ENCODE measurements at places on chromosomes 6 and 20. TPM values are rescaled to one million over a fixed set of nuclear protein-coding genes. Genes with fewer than 3 reads are reported as not detected.

GRCh38 chr20:53157443-53158408 lies 185.6 kb downstream of the TSHZ2 start:
- H3K27me3 ChIP-seq: no peaks in the 10 kb centered on the region
- H3K4me1 ChIP-seq: no peaks in the 10 kb centered on the region
- no peak overlapping the region for H3K4me3 ChIP-seq
- no peaks in the 10 kb centered on the region for H3K36me3 ChIP-seq
- no peak overlapping the region for H3K27ac ChIP-seq

GRCh38 chr6:27902335-27903314 lies 9.6 kb downstream of the OR2B2 start:
- no peaks in the 10 kb centered on the region for H3K27me3 ChIP-seq
- peak overlapping the region; percentile 79 for H3K27ac ChIP-seq
- H3K4me3 ChIP-seq: peak overlapping the region; percentile 40
- no peaks in the 10 kb centered on the region for H3K4me1 ChIP-seq
- H3K36me3 ChIP-seq: no peaks in the 10 kb centered on the region

DNA sequence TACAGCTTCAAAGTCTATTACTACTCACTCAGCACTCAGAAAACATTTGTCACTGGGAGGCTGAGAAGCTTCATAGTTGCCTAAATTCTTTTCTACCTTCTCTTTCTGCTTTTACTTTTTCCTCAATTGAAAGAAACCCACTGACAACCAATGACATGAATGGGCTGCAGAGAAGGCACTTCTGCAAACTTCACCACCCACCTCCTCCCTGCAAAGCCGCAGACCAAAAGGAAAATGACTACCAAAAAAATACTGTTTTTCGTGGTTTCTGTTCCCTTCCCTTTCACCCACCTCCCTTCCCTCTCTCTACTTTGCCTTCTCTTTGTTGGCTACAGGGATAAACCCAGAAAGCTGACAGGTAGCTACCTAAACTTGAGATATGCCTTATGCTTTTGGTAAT lies 3.2 kb downstream of the GNAS-AS1 start:
- H3K4me3 ChIP-seq: no peak overlapping the region
- H3K36me3 ChIP-seq: no peaks in the 10 kb centered on the region
- peaks cover 5% of the 10 kb centered on the region for H3K27me3 ChIP-seq
- H3K27ac ChIP-seq: no peak overlapping the region
- H3K4me1 ChIP-seq: no peaks in the 10 kb centered on the region

DNA sequence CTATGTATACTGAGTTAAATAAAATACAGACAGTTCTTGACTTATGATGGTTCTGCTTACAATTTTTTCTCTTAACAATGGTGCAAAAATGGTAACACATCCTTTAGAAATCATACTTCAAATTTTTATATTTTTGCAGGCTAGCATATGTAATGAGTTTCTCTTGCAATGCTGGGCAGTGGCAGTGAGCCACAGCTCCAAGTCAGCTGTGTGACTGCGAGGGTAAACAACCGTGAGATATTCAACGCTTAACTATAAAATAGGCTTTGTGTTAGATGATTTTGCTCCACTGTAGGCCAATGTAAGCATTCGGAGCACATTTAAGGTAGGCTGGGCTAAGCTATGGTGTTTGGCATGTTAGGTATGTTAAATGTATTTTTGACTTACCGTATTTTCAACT lies 136.1 kb downstream of the PLCB4 start:
- H3K4me1 ChIP-seq: no peaks in the 10 kb centered on the region
- H3K27me3 ChIP-seq: no peaks in the 10 kb centered on the region
- DNase-seq: no peak
- no peak overlapping the region for H3K27ac ChIP-seq
- no peaks in the 10 kb centered on the region for H3K36me3 ChIP-seq

DNA sequence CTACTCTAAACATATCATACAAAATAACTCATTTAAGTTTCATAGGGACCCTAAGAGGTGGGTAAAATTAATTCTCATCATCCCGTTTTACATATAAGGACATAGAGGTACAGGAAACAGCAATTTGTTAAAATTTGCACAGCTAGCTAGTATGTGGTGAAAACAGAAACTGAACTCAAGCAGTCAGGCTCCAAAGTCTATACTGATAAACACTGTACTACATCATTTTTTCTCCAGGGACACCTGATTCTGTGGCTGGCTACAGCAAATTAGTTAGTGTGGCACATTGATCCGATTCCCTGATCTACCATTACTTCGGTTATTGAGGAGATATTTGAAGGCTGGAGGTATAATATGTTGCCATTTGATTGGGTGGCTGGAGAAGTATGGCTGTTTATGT lies 36.2 kb upstream of the E2F3 start:
- DNase-seq: no peak
- H3K4me1 ChIP-seq: no peaks in the 10 kb centered on the region
- no peak overlapping the region for H3K27ac ChIP-seq
- H3K27me3 ChIP-seq: no peaks in the 10 kb centered on the region

- H3K4me1 ChIP-seq: peaks cover 9% of the 10 kb centered on the region
- no peak for DNase-seq
- no peaks in the 10 kb centered on the region for H3K27me3 ChIP-seq
- no peaks in the 10 kb centered on the region for H3K36me3 ChIP-seq
- H3K27ac ChIP-seq: peak overlapping the region; percentile 38
These were observed 103.3 kb downstream of the FIG4 start for GRCh38 chr6:109794201-109794923.

- DNase-seq: no peak
- H3K36me3 ChIP-seq: no peaks in the 10 kb centered on the region
- H3K27ac ChIP-seq: no peak overlapping the region
- H3K4me1 ChIP-seq: no peaks in the 10 kb centered on the region
These were observed 150.2 kb downstream of the TBC1D7 start for GRCh38 chr6:13178107-13178506.

GRCh38 chr6:48567016-48567415 lies 456.0 kb upstream of the PTCHD4 start:
- no peak overlapping the region for H3K4me3 ChIP-seq
- H3K36me3 ChIP-seq: no peaks in the 10 kb centered on the region
- no peak for DNase-seq
- no peaks in the 10 kb centered on the region for H3K27me3 ChIP-seq

- no peak overlapping the region for H3K4me3 ChIP-seq
- no peaks in the 10 kb centered on the region for H3K36me3 ChIP-seq
- H3K4me1 ChIP-seq: no peaks in the 10 kb centered on the region
- DNase-seq: no peak
These were observed 82.2 kb downstream of the PRDM1 start for GRCh38 chr6:106168097-106168888.

DNA sequence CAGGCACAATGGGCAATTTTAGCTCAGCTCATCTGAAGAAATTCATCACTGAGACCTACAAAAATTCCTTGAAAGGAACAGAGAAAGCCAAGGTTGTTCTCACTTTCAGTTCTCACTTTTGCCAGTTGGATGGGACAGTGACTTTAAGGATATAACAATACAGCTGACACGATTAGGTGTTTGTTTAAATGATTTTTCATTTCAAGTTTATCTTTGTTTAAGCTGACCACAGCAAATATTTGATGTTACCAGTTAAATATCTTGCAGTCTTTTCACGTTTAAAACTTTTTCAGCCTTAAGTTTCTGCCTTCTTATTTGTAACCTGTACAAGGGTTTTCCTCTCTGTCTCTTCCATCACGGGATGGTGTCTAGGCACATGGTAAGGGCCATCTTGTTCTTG lies 93.6 kb downstream of the PLCB1 start:
- no peaks in the 10 kb centered on the region for H3K36me3 ChIP-seq
- no peak for DNase-seq

GRCh38 chr20:40813029-40813431 lies 124.0 kb upstream of the MAFB start:
- no peak overlapping the region for H3K4me3 ChIP-seq
- no peaks in the 10 kb centered on the region for H3K4me1 ChIP-seq
- H3K36me3 ChIP-seq: no peaks in the 10 kb centered on the region
- H3K27ac ChIP-seq: no peak overlapping the region
- H3K27me3 ChIP-seq: no peaks in the 10 kb centered on the region
- no peak for DNase-seq

DNA sequence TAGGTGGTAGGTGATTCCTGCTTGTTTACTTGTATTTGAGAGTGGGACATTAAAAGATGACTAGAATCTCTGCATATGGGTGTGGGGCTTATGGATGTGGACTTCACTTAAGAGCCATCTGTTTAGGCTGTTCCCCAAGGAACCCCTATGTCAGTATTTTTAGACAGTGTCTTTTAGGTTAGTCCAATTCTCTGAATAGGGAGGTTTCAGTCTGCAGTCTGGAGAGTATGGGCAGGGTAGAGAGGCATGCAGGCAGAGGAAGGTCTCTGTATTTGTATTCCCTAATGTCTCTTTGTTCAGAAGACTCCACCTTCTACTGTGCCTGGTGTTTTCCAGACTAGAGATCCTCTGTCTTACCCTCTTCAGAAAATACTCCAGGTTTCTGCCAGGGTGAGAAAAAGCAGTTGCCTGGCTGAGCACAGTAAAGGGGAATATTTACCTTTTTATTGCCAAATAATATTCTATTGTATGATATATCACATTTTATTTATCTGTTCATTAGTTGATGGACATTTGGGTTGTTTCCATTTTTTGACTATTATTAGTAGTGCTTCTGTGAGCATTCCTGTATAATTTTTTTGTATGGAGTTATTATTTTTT lies 19.1 kb downstream of the SLX4IP start:
- H3K36me3 ChIP-seq: no peaks in the 10 kb centered on the region
- H3K4me1 ChIP-seq: no peaks in the 10 kb centered on the region
- no peak overlapping the region for H3K4me3 ChIP-seq
- H3K27ac ChIP-seq: no peak overlapping the region

DNA sequence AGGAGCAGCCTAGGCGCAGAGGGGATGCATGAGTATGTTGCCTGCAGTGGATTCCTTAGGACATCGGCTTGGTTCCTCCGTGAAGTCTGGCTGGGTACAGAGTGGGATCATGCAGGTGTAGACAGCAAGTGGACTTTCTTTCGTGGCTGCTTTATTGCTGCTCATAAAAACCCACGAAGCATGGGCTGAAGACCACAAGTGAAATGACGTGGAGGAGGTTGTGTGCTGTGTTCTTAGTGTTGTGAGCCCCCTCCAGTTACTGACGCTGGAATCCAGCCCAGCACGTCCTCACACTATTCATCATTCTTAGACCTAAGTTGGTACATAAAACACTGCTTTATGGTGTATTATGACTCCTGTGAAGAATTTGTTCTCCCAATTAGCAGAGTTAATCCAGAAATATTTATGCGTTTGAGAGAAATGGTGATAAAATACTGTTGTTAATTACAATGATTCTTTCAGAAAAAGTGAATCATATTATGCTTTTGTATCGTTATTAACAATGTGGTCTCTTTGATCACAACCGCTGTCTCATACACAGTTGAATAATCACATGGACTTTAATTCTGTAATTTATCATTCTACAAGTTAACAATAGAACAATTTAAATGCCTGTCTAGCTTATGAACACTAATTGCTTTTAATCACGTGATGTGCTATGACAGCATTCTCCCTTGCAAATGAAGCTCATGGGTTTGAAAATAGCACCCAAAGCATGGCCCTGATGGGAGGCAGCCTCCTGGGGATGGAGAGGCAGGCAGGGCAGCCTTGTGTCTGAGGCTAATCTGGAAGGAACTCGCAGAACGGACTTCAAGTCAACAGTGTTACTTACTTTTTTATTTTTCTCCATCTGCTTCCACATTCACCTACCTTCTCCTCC lies 233.9 kb upstream of the SYNDIG1 start:
- H3K4me1 ChIP-seq: no peaks in the 10 kb centered on the region
- H3K4me3 ChIP-seq: no peak overlapping the region
- H3K36me3 ChIP-seq: no peaks in the 10 kb centered on the region
- no peak for DNase-seq
- H3K27ac ChIP-seq: no peak overlapping the region
- no peaks in the 10 kb centered on the region for H3K27me3 ChIP-seq

DNA sequence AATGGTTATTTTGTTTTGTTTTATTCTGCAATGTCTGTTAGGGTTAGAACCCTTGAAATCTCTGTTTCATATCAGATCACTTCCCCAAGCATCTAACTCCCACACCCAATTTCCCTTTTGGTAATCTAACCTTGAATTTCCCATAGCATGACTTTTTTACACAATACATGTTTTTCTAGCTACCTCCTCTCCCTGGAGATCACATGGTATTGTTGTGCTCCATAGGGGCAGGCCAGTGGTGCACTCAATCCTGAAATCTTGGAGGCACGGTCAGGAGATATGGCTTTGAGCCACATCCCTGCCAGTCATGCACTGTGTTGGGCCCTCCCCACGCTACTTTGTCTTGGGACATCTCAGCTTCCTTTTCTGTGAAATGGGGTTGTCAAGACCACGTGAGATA lies 36.7 kb upstream of the NNAT start:
- H3K27ac ChIP-seq: no peak overlapping the region
- no peaks in the 10 kb centered on the region for H3K27me3 ChIP-seq
- DNase-seq: no peak
- no peaks in the 10 kb centered on the region for H3K4me1 ChIP-seq

GRCh38 chr20:23224806-23225205 lies 125.8 kb upstream of the NXT1 start:
- no peaks in the 10 kb centered on the region for H3K4me1 ChIP-seq
- no peaks in the 10 kb centered on the region for H3K27me3 ChIP-seq
- DNase-seq: no peak
- no peaks in the 10 kb centered on the region for H3K36me3 ChIP-seq
- H3K27ac ChIP-seq: no peak overlapping the region
- H3K4me3 ChIP-seq: no peak overlapping the region

DNA sequence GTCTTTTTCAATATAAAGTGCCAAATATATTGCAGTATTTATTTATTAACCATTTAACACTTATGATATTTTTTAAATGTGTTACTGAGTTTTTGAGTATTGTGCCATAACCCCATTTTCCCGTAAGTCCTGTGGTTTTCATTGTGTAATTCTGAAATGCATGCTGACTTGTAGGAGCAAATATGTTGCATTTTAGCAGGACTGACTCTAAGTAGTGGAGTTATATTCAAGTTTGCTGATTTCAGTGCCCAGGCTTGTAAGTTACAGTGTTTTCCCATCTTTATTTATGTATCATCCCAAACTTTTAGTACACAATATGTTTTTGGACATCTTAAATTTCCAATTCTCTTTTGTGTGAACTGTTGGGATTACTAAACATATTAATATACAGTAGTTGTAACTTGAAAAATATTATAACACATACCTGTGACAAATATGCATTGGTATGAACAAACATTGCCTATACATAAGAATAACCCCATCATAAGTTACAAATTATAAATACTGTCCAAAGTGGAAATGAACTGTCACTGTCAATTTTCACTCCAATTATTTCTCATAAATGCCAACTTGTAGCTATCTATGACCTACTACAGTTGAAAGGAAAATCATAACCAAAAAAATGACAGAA lies 179.3 kb upstream of the RUNX2 start:
- no peaks in the 10 kb centered on the region for H3K4me1 ChIP-seq
- no peak for DNase-seq
- H3K27me3 ChIP-seq: no peaks in the 10 kb centered on the region
- H3K4me3 ChIP-seq: no peak overlapping the region
- no peak overlapping the region for H3K27ac ChIP-seq
- H3K36me3 ChIP-seq: no peaks in the 10 kb centered on the region

Gene HEY2
- 1.0 TPM for total RNA-seq

Gene TMEM151B
- 0.09 TPM for total RNA-seq

Gene FAM209B
- total RNA-seq: not detected

Gene IL20RA
- 19.9 TPM for total RNA-seq

Gene HLA-DRA
- 145 TPM for total RNA-seq

Gene KCNB1
- 2.8 TPM for total RNA-seq

Gene PAK5
- total RNA-seq: 1.9 TPM

Gene PRDM13
- not detected for total RNA-seq

Gene ASIP
- not detected for total RNA-seq

Gene OR2H1
- not detected for total RNA-seq

Gene NELFCD
- total RNA-seq: 85.2 TPM

Gene HRH3
- 0.18 TPM for total RNA-seq

Gene DPPA5
- 4.1 TPM for total RNA-seq

Gene RIPOR3
- 0.55 TPM for total RNA-seq

Gene LAMA2
- total RNA-seq: 10.1 TPM

Gene HSPA12B
- 9.4 TPM for total RNA-seq

Gene TFAP2D
- total RNA-seq: not detected

Measured in prostate gland (tissue), 2 donors.